ENCODE measurements at places on chromosomes 3 and 15. TPM values are rescaled to one million over a fixed set of nuclear protein-coding genes. Genes with fewer than 3 reads are reported as not detected.

The FSTL1 gene
- total RNA-seq, result 265 TPM

The TIMP4 gene
- 5.5 TPM for total RNA-seq

The ANP32A gene
- total RNA-seq, result 138 TPM

The ADAMTS9 gene
- 24.0 TPM for total RNA-seq

The CFAP100 gene
- total RNA-seq, result not detected

The CCDC13 gene
- total RNA-seq, result 0.81 TPM

DNA sequence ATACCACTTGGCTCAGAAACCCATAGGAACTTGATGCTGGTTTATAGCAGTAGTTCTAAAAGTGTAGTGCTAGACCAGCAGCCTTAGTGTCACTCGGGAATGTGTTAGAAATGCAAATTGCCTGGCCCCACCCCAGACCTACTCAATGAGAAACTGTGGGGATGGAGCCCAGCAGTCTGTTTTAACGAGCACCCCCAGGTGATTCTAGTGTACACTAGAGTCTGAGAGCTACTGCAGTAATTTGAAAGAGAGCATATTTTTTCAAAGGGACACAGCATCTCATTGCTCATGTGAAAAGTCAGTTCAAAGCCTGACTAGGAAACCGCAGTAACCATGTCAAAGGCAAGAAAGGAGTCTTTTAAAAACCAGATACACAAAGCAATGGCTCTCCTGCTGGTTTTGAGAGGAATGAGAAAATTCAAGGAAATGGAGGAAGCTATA, 313.4 kb downstream of the SQOR start:
- H3K4me1 ChIP-seq, result no peaks in the 10 kb centered on the region
- no peaks in the 10 kb centered on the region for H3K27me3 ChIP-seq
- no peak overlapping the region for H3K4me3 ChIP-seq
- H3K36me3 ChIP-seq, result no peaks in the 10 kb centered on the region
- no peak for DNase-seq

DNA sequence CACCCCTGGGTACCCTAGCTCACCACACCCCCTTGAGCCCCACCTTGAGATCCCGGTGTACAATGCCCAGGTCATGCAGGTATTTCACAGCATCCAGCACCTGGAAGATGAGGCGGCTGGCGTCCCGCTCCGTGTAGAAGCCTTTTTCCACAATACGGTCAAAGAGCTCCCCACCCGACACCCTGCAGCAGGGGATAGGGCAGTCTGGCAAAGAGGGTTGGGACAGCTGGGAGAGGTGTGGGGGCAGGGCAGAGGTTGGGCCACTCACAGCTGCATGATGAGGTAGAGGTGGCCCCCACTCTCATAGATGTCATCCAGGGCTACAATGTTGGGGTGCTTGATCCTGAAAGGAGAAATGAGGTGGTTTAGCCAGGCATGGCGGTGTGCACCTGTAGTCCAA, 6.9 kb downstream of the CAMK1 start:
- peaks cover 14% of the 10 kb centered on the region for H3K4me1 ChIP-seq
- no peaks in the 10 kb centered on the region for H3K27me3 ChIP-seq
- no peak for DNase-seq
- peaks cover 71% of the 10 kb centered on the region for H3K36me3 ChIP-seq
- H3K4me3 ChIP-seq, result no peak overlapping the region
- H3K27ac ChIP-seq, result no peak overlapping the region

DNA sequence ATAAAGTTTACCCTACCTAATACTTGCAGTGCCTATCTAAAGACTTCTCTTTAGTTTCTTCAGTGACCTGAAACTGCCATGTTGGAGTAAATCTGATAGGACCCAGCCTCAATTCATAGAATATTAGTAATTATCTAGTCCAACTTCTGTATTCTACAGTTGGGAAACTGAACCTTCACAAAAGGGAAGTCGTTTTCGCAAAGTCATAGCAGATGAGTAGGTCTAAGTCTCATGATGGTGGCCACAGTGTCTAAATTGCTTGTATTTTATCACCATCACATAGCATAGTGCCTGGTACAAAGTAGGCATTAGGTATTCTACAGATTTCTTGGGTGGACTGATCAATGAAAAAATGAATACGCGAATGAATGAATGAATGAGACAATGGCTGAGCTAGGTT, 8.4 kb downstream of the GMNC start:
- no peak overlapping the region for H3K4me3 ChIP-seq
- H3K36me3 ChIP-seq, result no peaks in the 10 kb centered on the region
- no peak overlapping the region for H3K27ac ChIP-seq
- no peaks in the 10 kb centered on the region for H3K4me1 ChIP-seq
- no peaks in the 10 kb centered on the region for H3K27me3 ChIP-seq
- DNase-seq, result no peak

- H3K4me1 ChIP-seq, result peaks cover 45% of the 10 kb centered on the region
- no peaks in the 10 kb centered on the region for H3K36me3 ChIP-seq
- no peak for DNase-seq
- H3K27me3 ChIP-seq, result no peaks in the 10 kb centered on the region
- H3K4me3 ChIP-seq, result no peak overlapping the region
These were observed 126.3 kb downstream of the TNIK start for GRCh38 chr3:171333784-171334464.

- H3K4me1 ChIP-seq, result peaks cover 10% of the 10 kb centered on the region
- H3K27me3 ChIP-seq, result no peaks in the 10 kb centered on the region
- H3K27ac ChIP-seq, result no peak overlapping the region
- H3K4me3 ChIP-seq, result no peak overlapping the region
- H3K36me3 ChIP-seq, result no peaks in the 10 kb centered on the region
- DNase-seq, result no peak
These were observed 299.9 kb upstream of the ADAMTS9 start for GRCh38 chr3:64987726-64988125.

GRCh38 chr15:71939981-71940588, 129.7 kb downstream of the NR2E3 start:
- no peak for DNase-seq
- no peaks in the 10 kb centered on the region for H3K4me1 ChIP-seq
- peaks cover 4% of the 10 kb centered on the region for H3K36me3 ChIP-seq
- no peak overlapping the region for H3K4me3 ChIP-seq
- H3K27ac ChIP-seq, result no peak overlapping the region
- no peaks in the 10 kb centered on the region for H3K27me3 ChIP-seq

GRCh38 chr3:20424086-20424485, 238.1 kb upstream of the SGO1 start:
- no peak overlapping the region for H3K4me3 ChIP-seq
- DNase-seq, result no peak
- no peak overlapping the region for H3K27ac ChIP-seq

DNA sequence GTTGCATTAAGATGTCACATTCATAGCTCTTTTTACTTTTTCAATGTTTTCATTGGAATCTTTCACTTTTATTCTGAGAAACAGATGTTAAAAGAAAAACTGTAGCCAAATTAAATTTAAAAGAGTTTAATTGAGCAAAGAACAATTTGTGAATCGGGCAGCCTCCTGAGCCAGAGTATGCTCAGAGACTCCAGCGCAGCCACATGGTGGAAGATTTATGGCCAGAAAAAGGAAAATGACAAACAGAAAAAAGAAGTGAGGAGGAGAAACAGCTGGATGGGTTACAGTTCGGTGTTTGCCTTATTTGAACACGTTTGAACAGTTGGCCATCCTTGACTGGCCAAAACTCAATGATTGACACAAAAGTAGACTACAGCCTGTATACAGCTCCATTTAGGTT, 33.8 kb upstream of the RAB11A start:
- H3K27me3 ChIP-seq, result no peaks in the 10 kb centered on the region
- H3K4me1 ChIP-seq, result peaks cover 35% of the 10 kb centered on the region
- no peak for DNase-seq
- H3K27ac ChIP-seq, result no peak overlapping the region
- no peaks in the 10 kb centered on the region for H3K36me3 ChIP-seq
- no peak overlapping the region for H3K4me3 ChIP-seq

DNA sequence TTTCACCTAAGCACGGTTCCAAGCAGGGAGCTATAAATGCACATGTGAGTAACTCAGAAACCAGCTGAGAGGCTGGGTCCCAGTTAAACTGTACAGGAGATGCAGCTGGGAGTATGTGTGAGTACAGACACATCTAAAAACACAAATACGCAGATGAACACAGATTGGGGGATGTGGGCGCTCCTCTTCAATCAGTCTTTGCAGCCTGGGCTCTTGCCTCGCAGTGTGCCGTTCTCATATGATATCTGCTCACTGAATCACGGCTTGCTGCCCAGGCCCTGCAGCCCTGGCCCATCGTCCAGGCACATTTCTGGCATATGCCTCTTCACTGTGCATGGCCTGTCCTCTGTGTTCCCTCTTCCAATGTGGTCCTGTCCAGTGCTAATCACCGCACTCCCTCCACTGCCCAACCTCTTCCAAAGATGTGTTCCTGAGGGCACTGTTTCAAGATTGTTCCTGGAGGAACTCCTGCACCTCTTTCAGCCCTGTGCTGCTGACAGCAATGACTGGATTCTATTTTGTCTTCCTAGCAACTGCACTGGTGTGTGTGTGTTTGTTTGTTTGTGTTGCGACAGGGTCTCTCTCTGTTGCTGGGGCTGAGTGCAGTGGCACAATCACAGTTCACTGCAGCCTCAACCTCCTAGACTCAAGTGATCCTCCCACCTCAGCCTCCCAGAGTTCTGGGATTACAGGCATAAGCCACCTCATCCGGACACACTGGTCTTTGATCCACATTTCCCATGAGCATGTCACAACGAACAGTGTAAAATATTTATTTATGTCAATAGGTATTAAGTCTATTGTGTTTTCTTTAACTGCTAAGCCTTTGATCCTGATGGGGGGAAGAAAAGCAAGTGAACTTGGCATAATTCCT, 17.0 kb downstream of the CA12 start:
- H3K27me3 ChIP-seq, result no peaks in the 10 kb centered on the region
- H3K4me1 ChIP-seq, result peaks cover 16% of the 10 kb centered on the region
- no peak overlapping the region for H3K27ac ChIP-seq
- no peaks in the 10 kb centered on the region for H3K36me3 ChIP-seq

DNA sequence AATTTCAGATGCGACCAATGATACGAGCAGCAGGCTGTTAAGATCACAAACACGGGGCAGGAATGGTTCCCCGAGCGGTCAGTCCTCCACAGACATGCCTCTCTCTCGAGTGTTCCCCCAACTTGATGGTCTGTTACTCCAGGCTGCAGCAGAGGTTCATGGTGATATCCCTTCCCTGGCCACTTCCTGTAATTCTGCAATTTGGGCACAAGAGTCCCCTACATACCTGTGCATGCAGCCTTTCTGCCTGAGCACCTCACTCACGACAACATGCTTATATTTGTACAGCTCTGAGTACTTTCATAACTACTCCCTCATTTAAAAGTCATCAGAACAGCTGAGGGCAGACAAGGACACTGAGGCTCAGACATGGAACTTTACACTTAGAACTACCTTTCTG, 408.1 kb upstream of the NR2F2 start:
- no peaks in the 10 kb centered on the region for H3K4me1 ChIP-seq
- no peak overlapping the region for H3K4me3 ChIP-seq
- no peak overlapping the region for H3K27ac ChIP-seq
- H3K27me3 ChIP-seq, result no peaks in the 10 kb centered on the region

Measured in heart left ventricle (tissue), 16 donors.